ENCODE measurements at places on chromosomes 4 and X. TPM values are rescaled to one million over a fixed set of nuclear protein-coding genes. Genes with fewer than 3 reads are reported as not detected.

Gene ART3
- total RNA-seq: 35.8 TPM

Gene GRIPAP1
- 53.5 TPM for total RNA-seq

Gene RHOH
- 2.5 TPM for total RNA-seq

Gene FGA
- not detected for total RNA-seq

Gene FHDC1
- total RNA-seq: 3.9 TPM

- no peak for DNase-seq
Observed at GRCh38 chrX:21657318-21658151, 595 bp downstream of the KLHL34 start.

DNA sequence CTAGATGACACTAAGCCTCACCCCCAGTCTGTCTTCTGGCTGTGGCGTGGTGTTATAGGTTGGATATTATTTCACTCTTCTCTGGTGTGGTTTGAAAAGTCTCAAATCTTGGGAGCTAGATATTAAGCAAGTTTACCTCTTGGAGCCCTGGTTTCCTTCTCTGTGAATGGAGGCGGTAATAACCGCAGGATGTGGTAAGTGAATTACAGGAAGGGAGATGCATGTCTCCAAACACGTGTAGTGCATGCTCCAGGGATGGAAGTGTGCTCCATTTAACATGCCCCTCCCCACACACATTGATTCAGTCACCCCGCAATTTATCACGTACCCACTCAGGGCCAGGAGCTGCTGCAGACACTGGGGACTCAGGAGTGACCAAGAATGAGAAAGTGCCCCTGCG is 4.9 kb downstream of the ZNF275 start:
- no peak for DNase-seq

DNA sequence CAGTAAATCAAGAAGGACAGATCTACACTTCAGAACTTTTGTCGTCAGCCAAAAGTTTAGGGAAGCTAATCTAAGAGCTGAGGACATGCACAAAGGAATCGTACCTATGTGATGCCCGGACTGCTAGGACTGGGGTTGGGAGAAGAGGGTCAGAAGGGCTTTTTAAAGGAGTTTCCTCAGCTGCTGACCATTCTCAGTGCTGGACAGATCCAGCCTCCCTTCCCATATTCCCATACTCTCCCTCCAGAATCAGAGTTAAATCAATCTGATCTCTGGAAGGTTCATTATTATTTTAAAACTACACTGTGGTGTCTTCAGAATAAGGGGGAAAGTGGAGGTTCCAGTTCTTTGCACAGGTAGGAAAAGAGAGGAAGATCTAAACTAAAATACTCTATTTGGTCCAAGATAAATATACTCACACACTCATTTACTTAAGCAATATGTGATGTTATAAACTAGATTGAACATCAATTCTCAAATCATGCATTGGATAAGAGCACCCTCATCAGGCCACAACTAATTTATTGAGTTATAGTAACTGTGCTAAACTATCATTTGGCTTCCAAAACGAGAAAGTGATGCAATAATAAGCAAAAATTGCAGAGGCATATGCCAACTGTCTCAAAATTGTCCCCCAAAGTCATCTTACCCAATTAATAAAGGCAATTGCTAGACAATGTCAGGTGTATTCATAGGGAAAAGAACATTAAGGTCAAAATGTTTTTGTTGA is 124.7 kb downstream of the HNRNPD start:
- no peak for DNase-seq

- no peak for DNase-seq
Observed at GRCh38 chr4:124092101-124092500, 620.4 kb downstream of the ANKRD50 start.

DNA sequence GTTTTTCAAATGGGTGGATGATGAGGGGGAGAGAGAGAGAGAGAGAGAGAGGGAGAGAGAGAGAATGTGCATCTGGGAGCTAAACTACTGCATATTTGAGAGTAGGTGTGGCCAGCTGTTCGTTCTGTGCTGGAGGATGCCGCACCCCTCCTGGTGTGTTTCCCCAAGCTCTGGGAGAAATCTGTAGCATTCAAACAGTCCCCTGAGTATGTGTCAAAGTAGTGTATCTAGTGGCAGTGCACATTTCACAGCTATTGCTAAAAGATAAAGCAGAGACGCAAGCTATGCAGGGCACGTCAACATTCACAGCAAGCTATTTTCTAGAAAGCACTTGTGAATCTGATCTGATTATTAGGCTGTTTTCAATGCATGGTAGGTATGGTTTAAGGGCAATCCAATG is 83.5 kb upstream of the LIMCH1 start:
- DNase-seq: no peak

DNA sequence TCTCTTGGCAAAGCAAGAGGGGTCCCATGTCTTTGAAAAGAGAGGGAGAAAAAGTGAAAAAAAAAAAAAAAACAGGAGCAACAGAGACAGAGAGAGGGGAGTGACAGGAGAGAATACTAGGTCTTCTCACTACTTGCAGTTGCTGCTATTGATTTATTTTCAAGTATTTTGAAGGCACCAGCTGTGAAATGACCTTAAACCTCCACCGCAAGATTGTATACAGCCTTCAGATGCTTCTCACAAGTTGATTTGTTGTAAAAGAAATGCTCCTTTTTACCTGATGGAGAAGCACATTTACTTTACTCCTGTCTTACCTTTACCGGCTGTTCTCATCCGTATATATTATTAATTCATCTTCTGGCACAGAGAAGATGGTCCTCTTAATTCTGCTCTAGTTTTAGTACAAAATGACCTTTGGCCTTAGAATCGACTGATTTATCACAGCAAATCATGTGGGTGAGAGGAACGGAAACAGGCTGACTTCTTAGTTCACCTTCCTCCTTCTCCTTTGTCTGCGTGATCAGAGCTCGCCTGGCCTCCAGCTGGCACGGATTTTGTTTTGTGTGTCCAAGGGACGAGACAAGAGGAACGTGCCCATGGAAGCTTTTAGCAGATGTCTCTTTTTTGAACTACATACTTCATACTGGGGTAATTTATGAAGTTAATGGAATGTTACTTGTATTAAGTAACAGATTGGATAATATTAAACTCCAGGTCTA is 82.4 kb upstream of the PACRGL start:
- DNase-seq: peak; percentile 65

DNA sequence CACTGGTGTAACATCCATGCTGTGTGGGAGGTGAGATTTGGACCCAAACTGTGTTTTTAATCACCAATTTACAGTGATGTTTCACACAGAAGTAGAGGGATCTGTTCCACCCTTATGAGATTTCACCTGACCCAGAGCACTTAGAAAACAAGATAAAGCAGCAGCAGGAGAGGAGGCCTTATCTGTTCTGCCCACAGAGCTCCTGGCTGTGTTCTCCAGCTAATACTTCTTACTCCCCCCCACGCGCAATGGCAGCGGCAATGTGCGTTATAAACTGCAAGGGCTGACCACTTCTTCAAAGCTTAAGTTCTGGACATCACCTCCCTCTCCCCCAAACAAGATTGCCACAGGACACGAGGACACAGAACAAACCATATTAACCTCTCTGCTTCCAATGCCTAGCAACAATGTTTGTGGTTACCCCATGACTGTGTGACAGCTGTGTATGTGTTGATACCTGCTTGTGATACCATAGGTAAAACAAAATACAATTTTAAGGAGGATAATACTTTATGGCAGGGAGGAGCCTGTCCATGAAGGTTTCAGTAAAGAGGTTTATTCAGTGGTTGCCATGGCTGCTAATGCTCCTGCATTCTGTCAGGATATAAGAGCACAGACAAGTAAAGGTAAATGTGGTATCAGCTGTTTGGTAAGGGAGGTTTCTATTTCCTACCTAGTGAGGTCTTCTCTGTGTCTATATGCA is 210.0 kb downstream of the SOWAHB start:
- no peak for DNase-seq

GRCh38 chrX:34918091-34918736 is 24.4 kb upstream of the FAM47B start:
- DNase-seq: no peak

DNA sequence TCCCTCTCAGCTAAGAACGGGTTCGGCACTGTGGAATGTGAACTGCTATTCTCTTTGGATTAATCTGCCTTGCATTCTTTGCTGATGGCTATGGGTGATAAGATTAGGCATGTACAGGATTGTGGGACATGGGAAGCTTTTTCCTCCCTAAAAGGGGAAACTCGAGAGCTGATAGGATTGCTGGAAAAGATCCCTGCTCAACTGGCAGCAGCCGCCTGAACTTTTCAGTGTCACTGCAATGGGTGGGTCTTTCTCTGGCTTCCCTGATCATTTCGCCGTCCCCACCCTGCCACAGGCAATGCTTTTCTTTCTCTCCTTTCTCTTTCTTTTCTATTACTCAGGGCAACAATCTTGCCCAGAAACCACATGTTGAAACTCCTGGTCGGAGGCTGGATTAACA is 20.5 kb downstream of the PAGE2 start:
- DNase-seq: no peak

- no peak for DNase-seq
Observed at GRCh38 chr4:139188648-139189416, 11.8 kb upstream of the ELF2 start.

GRCh38 chr4:53919535-53919934 is 144.9 kb downstream of the CHIC2 start:
- DNase-seq: no peak

- DNase-seq: no peak
Observed at GRCh38 chrX:86149119-86149518, 868 bp downstream of the DACH2 start.

- no peak for DNase-seq
Observed at GRCh38 chrX:104567506-104567905, 1.5 kb downstream of the IL1RAPL2 start.

DNA sequence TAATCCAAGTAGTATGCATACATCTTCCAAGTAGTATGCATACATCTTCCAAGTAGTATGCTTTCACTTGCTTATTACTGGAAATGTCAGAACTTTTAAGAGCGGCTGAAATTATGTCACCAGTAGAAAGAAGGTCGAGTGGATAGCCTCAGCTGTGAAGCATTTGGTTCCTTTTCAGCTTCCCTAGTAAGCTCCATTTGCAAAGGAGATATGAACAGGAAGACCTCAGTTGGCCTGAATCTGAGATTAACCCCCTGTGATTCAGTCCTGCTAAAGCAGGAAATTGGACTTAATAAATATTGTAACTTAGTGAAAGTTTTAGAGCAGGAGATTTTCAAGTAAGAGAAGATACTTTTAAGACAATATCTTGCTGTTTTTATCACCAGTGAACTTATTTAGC is 48.1 kb downstream of the PCDH7 start:
- DNase-seq: no peak

- no peak for DNase-seq
Observed at GRCh38 chr4:160745126-160745525, 1418.7 kb downstream of the FSTL5 start.

- DNase-seq: no peak
Observed at GRCh38 chrX:78283511-78283910, 43.9 kb downstream of the CYSLTR1 start.
